ENCODE measurements at places on chromosomes 3 and 15.

GRCh38 chr3:8856721-8857120 lies 87.3 kb upstream of the OXTR start:
- DNase-seq = peak; percentile 42

DNA sequence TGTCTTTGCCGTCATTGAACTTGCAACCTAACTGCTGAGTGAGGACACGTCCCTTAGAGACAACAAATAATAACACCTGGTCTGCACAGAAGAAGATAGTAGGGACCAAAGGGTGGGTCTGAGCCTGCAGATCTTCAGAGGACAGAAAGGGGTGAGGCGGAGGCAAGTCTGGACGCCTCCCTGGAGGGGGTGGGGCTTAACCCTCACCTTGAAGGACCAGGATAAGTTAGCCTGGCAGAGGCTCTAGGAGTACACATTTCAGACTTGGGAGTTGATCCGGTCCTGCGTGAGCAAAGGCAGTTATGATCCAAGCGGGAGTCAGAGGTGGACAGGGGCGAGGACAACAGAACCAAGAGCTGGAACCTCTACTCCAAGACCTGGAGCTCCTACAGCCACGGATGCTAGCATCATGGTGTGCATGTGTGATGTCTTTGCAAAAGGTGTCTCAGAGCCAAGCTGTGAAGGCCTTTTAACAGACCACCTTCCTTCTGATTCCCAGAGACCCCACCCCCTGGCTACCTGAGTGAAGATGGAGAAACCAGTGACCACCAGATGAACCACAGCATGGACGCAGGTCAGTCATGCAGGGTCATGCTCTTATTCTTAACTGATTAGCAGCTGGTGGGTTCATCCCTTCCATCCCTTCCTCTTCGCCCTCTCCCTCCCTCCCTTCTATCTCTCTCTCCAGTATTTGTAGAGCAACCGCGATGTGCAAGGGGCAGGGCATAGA lies 88.0 kb downstream of the AAGAB start:
- DNase-seq = no peak

DNA sequence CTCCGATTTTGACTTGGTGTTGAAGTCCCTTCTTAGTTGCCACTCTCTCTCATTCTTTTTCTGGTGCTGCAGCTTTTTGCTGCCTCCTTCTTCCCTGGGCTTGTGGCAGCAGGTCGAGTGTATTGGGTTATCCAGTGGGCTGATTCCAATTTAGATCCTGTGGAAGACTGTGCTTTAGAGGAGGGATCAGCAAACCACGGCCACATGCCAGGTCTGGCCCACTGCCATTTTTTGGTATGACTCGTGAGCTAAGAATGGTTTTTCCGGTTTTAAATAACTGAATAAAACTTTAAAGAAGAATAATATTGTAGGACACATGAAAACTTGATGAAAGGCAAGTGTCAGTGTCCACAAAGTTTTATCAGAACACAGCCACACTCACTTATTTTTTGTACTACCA lies 330.5 kb downstream of the ROBO2 start:
- DNase-seq = peak; percentile 37

GRCh38 chr3:36992806-36993325 lies at the start of gene EPM2AIP1:
Gene EPM2AIP1, minus strand, starts transcription at chr3:36993131. Its CDS starts 54 bp downstream, at chr3:36993077.
- DNase-seq = no peak

- DNase-seq = no peak
These were observed 51.7 kb downstream of the UBE2E2 start for GRCh38 chr3:23254835-23255234.

- DNase-seq = no peak
These were observed 850 bp downstream of the SUCLG2 start for GRCh38 chr3:67653425-67654098.

- no peak for DNase-seq
These were observed 33.1 kb upstream of the PARL start for GRCh38 chr3:183917776-183918175.

DNA sequence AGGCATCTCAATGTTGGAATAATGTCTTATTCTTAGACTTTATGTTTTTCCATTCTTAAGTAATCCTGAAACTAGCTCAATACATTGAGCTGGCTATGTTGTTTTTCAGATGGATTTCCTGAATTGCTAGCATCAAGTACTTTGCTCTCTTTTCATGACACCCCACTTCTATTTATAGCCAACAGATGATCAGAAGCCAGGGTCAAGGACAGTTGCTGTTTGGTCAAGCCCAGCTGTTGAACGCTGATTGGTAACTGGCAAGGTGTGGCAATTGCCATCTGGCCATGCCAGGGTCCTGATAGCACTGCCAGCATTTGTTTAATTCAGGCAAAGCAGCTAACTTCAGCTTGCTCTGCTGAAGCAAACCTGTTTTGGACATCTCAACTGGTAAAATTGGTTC lies 46.2 kb upstream of the PLCL2 start:
- no peak for DNase-seq

GRCh38 chr3:133940536-133940935 lies 44.9 kb upstream of the RAB6B start:
- DNase-seq = no peak

DNA sequence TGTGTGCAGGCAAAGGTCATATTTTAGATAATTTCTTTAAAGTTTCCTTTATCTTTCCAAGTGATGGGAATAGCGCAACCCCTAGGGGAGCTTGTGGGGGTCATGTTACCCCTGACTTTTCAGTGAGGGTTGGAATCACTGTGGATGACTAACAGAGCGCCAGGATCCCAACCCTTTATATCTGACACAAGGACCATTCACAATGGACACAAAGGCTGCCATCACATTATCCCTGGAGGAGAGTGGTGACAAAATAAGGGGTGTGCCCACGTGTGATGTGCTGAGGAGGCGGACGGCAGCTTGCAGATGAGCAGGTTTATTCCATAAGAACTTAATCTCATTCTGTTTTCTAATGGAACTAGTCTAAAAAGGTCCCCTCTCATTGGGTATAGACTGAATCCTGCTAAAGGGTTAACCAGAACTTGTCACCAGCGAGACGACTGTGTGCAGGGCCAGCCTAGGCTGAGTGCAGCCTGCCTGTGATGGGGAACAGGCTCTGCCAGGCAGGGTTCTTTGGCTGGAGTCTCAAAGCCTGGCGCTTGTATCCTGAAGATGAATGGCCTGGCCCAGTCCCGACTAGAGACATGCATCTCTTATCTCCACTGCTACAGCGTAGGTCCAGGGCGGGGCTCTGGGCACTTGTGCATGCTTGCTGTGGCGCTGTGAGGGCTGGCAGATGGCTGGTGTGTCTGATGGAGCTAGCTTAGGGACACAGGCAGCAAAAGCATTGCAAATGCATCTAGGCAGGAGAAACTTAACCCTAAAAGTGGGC lies 50.2 kb downstream of the CHDH start:
- DNase-seq = no peak

DNA sequence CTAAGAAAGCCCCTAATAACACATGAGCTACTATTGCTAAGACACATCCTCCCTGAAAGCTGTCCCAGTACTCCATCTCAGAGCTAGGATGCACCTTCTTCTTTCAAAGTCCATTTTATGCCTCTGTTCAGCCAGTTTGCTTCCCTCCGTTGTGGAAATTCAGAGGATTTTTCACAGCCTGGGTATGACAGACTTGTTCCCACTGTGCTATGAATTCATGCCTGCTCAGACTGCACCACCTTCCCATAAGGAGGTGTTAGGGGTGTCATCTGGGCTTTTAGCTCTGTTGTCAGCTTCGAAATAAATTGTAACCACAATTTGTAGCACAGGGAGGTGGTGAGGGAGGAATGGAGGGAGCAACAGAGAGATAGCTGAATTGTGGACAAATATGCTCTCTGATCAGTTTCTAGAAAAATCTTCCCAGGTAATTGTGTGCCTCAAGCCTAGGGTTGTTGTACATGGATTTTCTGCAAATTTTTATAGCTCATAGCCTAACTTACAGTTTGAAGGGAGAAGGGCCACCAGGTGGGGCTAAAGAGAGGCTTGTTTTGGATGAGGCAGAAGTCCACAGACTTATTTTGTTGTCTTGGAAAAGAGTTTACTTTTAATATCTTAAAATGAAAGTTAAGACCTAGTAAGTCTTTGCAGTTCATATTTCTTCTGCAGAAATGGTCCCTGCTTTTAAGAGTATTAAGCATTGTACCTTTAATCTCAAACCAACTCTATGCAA lies 462.0 kb downstream of the PDCD6IP start:
- no peak for DNase-seq

- DNase-seq = no peak
These were observed 275.7 kb upstream of the CTNNB1 start for GRCh38 chr3:40923651-40924050.

- DNase-seq = peak; percentile 87
These were observed 41.2 kb downstream of the CCDC12 start for GRCh38 chr3:46935168-46935858.

DNA sequence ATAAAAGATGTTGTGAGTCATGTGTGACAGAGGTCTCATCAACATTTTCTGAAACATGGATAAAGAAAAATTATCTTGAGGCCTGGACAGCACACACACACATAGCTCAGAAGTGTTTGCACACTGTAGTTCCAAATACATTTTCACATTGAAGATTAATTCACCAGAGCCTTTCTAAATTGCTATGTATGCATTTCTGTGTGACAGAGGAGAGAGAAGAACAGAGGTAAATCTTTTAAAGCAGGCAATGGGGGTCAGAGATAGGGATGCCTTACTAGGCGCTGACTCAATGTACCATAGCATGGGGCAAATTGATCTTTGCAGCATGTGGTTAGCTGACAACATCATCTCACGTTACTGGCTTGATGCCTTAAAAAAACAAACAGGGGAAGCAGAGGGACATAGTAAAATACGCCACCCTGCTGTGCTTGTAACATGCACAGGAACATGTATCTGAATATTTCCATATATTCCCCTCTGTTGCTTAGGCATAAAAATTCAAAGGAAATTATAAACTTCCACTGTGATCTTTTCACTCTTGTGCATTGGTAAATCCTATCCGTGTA lies 7.7 kb downstream of the POU1F1 start:
- no peak for DNase-seq

DNA sequence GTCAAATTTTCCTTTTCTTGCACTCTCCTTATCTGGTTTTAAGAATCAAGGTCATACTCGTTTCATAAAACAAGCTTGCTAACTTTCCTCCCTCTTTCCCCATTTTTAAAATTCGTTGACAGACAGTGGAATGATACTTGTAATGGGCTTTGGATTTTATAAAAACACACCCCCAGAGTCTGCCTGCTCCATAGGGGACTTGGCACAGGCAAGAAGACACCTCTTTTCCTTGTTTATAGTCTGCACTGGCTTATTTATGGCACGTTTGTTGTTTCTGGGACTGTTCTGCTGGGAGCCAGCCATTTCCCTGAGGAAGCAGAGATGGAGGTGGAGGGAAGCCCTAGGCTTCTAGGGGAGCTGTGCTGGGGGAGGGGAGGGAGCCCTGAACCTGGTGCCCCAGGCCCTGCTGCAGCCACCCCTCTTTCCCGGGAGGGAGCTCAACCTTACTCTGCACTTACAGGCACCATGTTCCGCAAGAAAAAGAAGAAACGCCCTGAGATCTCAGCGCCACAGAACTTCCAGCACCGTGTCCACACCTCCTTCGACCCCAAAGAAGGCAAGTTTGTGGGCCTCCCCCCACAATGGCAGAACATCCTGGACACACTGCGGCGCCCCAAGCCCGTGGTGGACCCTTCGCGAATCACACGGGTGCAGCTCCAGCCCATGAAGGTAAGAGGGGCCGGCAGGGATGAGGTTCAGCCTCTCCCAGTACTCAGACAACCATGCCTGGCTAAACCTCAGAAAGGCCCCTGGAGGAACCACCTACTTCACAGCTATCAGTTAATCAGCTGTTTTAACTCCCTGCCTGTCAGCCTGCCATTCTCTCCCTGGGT lies 18.3 kb downstream of the ANKRD63 start:
- no peak for DNase-seq

DNA sequence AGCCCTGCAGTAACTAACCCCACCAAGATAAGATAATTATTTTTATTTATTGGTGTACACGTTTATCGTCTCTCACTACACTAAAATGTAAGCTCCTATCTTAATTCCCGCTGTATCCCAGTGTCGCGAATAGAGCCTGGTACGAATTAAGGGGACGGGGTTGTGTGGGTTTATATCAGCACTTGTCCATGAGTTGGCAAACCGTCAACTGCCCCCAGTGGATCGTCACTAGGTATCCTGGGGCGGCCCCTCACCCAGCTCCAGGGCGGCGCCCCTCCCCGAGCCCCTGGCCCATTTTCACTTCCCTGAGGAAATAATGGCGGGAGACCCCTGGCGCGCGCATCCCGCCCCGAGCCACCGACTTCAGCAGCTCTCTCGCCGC lies 465 bp downstream of the RUVBL1 start:
- no peak for DNase-seq

DNA sequence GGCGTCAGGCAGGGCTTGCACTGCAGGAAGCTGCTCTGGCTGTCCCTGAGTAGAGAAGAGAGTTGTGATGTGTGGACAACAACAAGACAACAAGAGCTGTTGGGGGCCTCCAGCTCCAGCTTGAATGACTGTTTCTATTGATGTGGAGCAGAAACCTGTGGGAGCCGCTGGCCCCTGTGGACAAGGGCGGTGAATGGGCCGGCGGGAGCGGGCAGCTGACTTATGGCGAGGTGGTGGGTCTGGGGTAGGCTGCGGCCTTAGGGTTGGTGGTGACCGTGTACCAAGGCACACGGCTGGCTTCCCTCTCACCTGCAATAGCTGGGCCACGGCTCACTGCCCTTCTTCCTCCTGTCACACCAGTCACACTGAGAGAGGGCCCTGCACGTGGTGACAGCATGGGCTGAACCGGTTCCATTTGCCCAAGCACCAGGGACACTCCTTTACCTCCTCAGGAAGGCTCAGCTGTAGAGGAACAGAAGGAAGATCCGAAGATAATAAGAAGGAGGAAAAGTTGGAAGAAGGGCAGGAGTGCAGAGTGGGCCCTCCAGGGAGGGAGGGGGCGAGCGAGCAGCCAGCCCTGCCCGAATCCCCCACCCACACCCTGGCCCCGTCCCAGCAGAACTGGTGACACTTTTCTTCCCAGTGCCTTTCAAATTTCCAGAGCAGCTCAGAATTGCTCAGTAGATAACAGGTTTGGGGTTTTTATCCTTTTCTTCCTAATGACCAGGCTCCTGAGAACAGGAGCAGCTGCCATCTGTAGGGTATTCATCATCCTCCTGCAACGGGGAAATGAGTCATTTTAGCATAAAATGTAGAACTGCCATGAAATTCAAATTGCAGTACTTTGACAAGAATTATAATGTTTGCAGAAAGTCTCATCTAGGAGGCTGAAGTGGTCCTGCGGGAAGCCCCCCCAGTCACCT lies 136.9 kb downstream of the TJP1 start:
- DNase-seq = no peak

- no peak for DNase-seq
These were observed 25.3 kb downstream of the TRA2B start for GRCh38 chr3:185912512-185912911.

GRCh38 chr15:45187894-45188830 lies at the start of gene SHF:
Gene SHF, minus strand, starts transcription at chr15:45187966. Its CDS starts 15 bp downstream, at chr15:45187951.
- DNase-seq = no peak

- no peak for DNase-seq
These were observed 106.5 kb downstream of the LIPC start for GRCh38 chr15:58538225-58538727.
